Placental epithelial cell (primary cell): ENCODE measurements at places on chromosomes 12 and 14. TPM values are rescaled to one million over a fixed set of nuclear protein-coding genes. Genes with fewer than 3 reads are reported as not detected.

Gene TMTC1
- total RNA-seq, result under 0.01 and 0.39 TPM in 2 replicates

Gene SLC25A47
- not detected in 2 replicates for total RNA-seq

Gene KRT5
- total RNA-seq, result 884 and 2,107 TPM in 2 replicates

Gene SMCO2
- total RNA-seq, result 0.39 TPM in 1 of 2 replicates, not detected in the other

Gene STAC3
- total RNA-seq, result 0.39 TPM in 1 of 2 replicates, not detected in the other

Gene KLRC3
- 0.33 and 1.2 TPM in 2 replicates for total RNA-seq

Gene DAO
- total RNA-seq, result not detected in 2 replicates

Gene MYF5
- total RNA-seq, result not detected in 2 replicates

Gene CLEC1B
- total RNA-seq, result under 0.01 and 0.33 TPM in 2 replicates

Gene GLS2
- under 0.01 TPM in 1 of 2 replicates, not detected in the other for total RNA-seq

Gene SMOC1
- not detected in 2 replicates for total RNA-seq

Gene OR6C68
- not detected in 2 replicates for total RNA-seq

Gene RPGRIP1
- not detected in 2 replicates for total RNA-seq

Gene RNASE1
- 0.39 and 0.87 TPM in 2 replicates for total RNA-seq

Gene MNAT1
- total RNA-seq, result 28.1 and 28.7 TPM in 2 replicates

Gene CLEC12A
- total RNA-seq, result not detected in 2 replicates

Gene ALX1
- not detected in 2 replicates for total RNA-seq

Gene KIF21A
- total RNA-seq, result 5.5 and 9.2 TPM in 2 replicates

Gene SERPINA1
- under 0.01 and 0.22 TPM in 2 replicates for total RNA-seq

Gene CMA1
- total RNA-seq, result not detected in 2 replicates

Gene AKAP6
- 2.5 and 2.7 TPM in 2 replicates for total RNA-seq

Gene LMO3
- total RNA-seq, result 0.22 TPM in 1 of 2 replicates, not detected in the other

Gene LTBR
- 86.0 and 172 TPM in 2 replicates for total RNA-seq

Gene ZNF605
- total RNA-seq, result 9.0 and 11.3 TPM in 2 replicates

Gene SERPINA4
- not detected in 2 replicates for total RNA-seq

Gene SIX6
- not detected in 2 replicates for total RNA-seq

Gene SELPLG
- 2.0 and 3.9 TPM in 2 replicates for total RNA-seq

Gene ADCY4
- total RNA-seq, result 2.0 and 2.7 TPM in 2 replicates

Gene GDF3
- not detected in 2 replicates for total RNA-seq

Gene ZFYVE26
- 18.8 and 37.6 TPM in 2 replicates for total RNA-seq

Gene ABCC9
- under 0.01 and 0.11 TPM in 2 replicates for total RNA-seq

Gene SLC6A13
- total RNA-seq, result not detected in 2 replicates

Gene ISM2
- total RNA-seq, result under 0.01 and 0.22 TPM in 2 replicates
